ENCODE measurements at places on chromosomes 12 and 14.
A peak's percentile ranks its signal among the peaks of the same experiment; 100 is the strongest.

DNA sequence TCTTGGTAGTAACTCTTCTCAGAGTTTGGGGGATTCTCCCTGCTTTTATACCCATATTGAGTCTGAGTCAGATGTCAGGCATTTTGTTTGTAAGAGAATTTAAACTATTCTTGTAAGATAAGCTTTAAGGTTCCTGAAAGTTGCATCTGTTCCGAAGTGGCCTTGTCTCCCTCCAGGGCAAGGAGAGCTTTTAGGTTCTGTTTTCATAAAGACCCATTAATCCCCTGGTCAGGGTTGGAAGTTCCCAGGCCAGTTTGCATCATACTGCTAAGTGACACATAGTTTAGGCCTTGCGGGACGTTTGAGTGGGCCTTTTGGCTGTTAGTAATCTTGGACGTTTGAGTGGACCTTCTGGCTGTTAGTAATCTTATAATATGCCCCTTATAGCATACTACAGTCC, 396.7 kb downstream of the NPAS3 start:
- no peak for DNase-seq

DNA sequence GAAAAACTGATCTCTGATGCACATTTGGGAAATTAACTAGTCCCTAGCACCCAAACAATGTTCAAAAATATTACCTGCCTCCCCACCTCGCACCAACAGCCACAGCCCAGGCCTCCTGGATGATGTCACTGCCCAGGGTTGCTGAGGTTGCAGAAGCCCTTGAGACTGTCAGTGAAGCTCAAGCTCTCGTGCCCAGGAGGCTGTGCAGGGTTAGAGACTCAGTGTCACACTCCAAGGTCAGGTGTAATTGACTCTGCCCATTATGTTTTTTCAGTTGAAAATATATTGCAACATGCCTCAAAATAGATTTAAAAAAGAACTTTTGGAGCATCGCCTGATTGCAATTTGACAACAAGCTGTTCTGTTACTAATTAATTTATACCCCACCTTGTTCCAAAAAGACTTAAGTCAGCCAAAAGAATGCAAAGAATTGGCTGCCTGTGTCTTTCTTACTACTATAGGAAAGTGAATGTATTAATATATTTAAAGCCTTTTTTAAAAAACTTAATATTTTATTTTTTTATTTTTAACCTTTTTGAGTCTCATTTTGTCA, 72.3 kb downstream of the CMAS start:
- DNase-seq = no peak

DNA sequence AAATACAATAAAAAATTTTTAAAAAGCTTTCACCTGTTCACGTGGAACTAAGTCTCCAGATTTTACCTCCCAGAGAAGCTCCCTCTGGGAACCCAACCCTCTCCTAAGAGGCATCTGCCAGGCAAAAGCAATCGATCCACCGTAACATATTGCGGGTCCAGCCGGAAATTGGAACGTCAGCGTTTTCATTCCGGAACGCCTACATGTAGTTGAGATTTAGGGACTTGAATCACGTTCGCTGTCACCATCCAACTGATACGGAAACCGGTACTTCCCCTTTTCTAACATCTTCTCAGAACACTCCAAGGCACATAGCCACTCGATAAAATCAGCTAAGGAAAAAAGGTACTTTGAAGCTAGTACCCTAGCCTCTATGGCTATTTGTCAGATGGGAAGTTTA, 70.3 kb downstream of the COX16 start:
- DNase-seq = no peak

DNA sequence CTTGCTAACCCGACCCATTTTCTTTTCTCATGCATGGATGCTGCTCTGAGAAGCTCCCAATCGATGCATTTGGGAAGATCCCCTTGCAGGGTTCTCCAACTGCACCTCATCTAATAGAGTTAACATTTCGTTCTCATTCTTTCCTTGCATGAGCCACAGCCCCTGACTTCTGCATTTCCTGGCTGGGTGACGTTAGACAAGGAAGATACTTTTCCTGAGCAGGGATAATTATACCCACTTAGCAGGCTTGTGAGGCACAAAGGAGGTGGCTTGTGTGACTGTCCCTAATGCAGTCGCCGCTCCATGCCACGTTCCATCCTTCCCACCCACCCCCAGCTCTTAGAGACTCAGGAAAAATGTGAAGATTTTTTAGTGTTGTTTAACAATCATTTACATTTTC, 195.1 kb downstream of the CHST11 start:
- DNase-seq = no peak

GRCh38 chr14:32621585-32621984, 292.5 kb downstream of the AKAP6 start:
- no peak for DNase-seq

- DNase-seq = no peak
These were observed 17.1 kb downstream of the SLC11A2 start for GRCh38 chr12:51009056-51009440.

- no peak for DNase-seq
These were observed 58.2 kb downstream of the ESR2 start for GRCh38 chr14:64235652-64236640.

DNA sequence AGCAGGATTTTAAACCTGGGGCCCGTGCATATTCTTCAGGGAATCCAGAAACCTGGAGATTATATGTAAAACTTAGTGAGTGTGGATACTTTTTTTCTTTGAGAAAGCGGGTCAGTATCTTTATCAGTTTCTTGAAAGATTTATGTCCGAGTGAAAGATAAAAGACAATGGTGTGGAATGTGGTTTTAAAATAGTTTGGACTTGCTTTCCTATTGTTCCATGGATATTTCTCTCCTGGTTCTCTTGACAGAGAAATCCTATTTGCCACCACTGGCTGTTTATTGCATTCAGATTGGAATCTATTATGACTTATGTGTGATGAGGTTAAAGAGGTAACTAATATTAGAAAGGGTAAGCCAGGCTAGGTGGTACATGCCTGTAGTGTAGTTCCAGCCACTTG, 27.4 kb downstream of the KTN1 start:
- no peak for DNase-seq

DNA sequence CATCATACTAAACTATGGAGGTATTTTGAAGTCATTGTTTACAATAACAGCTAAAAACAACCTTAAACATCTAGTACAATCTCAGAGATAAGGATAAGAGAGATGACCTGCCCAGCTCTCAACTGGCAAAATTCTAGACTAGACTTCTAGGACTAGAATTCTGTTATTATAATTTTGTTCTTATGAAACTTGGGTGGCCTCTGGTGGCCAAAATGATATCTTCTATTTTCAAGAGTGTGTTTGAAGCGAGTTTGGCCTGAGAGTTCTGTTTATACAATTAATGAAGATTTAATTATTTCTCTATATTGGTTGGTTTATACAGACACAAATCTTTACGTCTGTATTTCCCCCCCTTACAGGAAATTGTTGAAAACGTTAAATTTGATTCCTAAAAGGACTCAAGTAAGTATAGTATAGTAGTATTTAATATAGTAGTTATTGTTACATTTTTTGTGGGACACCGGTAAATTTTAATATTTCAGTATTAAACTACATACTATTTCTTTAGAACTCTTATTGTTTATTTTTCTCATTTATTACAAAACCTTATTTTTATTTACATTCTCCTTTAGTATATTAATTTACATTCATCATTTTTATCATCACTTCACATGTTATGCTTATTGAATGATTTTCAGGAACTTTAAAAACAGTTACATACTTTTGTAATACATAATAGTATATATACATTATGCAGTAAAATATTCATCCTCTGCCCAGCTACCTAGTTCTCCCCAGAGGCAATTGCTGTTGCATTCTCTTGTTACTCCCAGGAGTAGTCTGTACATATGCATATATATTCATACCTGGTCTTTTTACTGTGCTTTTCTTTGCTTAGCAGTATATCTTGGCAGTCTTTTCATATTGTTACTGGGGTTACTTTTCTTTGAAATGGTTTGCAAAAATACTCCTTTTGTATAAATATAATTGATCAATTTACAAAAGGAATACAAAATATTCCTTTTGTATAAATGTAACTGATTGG, 6.6 kb downstream of the PPHLN1 start:
- no peak for DNase-seq

GRCh38 chr14:28758885-28759652, 7.5 kb upstream of the FOXG1 start:
- no peak for DNase-seq

- no peak for DNase-seq
These were observed 150.4 kb upstream of the FAR2 start for GRCh38 chr12:28998662-28999120.

DNA sequence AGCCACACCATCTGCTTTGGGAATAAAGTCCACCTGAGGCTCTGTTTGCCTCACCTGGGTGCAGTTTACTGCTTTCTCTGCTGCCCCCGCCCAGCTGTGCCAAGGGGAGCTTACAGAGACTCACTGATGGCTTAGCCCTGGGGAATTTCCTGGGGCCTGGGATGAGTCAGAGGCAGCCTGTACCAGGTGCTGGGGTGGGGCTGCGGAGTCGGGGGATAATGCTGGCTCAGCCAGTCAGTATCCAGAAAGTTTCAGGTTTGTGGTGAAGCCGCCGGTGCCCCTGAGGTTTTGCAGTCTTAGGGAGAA, 22.3 kb downstream of the PLEKHG3 start:
- DNase-seq = no peak

- no peak for DNase-seq
These were observed 18.1 kb downstream of the RFC5 start for GRCh38 chr12:118034429-118035189.

- no peak for DNase-seq
These were observed 103.8 kb upstream of the HMGA2 start for GRCh38 chr12:65720136-65721130.

- DNase-seq = no peak
These were observed 15.7 kb downstream of the SMCO2 start for GRCh38 chr12:27462151-27462694.

GRCh38 chr12:25590011-25590721, 37.1 kb upstream of the LMNTD1 start:
- DNase-seq = no peak

DNA sequence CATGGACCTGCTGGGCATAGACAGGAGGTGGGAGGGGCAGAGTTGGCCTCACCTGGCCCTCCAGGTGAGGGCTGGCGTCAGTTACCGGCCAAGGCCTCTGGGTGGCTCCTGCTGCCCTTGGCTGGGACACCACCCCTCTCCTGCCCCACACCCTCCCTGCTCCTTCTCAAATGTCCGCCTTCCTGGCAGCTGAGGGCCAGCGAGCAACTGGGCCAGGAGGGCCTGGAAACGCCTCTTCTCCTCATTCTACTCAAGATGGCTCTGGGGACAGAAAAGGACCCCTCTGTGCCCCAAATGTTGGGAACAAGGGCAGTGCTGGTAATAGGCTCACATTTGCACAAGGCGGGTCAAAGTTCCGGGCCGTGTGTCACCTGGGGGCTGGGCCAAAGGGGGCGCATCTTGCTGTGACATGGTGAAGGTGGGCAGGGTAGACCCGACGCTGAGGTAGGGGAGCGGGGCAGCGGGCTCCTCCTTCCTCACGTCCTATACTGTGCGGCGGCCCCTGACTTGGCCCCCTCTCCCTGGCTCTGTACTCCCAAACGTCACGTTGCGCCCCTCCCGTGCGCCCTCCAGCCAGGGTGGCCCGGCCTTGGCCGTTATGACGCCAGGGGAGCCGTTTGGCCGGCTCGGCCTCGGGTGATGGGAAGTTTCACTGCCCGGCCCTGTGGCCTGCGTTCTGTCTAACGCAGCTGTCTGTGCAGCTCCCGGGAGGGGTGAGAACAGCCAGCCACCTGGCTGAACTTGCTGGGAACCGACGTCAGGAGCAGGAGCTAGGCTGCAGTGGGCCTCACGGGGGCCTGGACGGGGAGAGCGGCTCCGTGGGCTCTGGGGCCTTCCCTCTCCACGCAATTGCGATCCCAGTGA, 18.0 kb upstream of the DLK1 start:
- DNase-seq = no peak

- DNase-seq = peak; percentile 52
These were observed 224.6 kb downstream of the ANO2 start for GRCh38 chr12:5720381-5721005.

GRCh38 chr12:49534731-49535278, 4.0 kb upstream of the KCNH3 start:
- peak; percentile 42 for DNase-seq

All from vagina (tissue), 2 donors.